Amygdala (tissue), 56 donors: ENCODE measurements at places on chromosomes 3 and 15.

DNA sequence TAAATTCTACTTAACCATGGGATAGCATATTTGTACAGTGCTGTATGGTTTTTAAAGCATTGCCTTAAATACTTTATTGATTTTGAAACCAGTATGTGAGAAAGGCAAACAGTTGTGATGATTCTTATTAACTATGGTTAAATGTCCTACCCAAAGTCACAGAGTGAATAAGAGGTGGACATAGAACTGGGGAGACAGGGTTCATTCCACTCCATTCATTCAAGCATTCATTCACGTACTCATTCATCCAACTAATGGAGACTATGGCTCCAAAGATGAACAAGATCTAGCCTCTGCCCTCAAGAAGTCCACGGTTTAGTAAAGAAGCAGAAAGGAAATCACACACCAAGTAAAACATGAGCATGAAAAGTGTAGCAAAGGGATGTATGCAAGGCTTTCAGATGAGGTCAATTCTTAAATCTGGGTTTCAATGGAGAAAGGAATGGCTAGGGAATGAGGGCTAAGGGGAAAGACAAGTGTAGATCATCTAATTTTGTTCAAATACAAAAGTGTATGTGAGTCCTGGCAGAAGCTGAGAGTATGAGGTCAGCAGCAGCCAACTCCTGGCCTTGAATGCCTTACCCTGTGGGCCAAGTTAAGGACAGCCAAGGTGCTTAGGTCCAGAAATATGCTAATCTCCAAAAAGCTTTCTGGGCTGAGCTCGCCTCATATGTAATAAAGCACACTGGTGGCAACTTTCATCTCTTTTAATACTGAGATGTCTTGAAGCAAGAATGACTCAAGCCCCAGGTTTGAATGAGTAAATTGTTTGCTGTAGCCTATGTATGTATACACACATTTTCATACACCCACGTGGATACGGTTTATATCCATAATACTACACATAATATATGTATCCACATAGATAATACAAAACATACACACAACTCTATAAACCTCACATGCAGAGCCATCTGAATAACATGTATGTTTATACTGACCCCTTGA is 4.3 kb downstream of the TNIK start:
- no peak for DNase-seq

- DNase-seq = no peak
These were observed 120.9 kb downstream of the ITPR1 start for GRCh38 chr3:4614070-4614469.

DNA sequence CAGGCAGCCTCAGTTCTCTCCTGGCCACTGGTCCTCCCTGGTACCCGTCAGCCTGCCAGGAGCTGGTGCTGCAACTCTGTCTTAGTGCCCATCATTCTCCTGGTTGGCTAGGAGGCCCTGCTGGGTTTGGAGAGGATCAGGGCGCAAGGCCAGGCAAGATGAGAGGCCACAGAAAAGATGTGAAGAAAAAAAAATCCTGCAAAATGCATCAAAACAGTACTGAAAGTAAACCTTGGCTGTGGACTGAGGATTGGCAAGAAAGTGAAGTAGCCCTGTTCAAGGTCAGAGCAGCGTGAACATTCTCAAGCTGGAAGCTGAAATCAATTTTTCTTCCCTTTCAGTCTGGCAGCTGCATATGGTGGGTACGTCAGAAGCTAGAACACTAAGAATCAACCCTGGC is 74.2 kb downstream of the GTF2E1 start:
- DNase-seq = peak; percentile 59

DNA sequence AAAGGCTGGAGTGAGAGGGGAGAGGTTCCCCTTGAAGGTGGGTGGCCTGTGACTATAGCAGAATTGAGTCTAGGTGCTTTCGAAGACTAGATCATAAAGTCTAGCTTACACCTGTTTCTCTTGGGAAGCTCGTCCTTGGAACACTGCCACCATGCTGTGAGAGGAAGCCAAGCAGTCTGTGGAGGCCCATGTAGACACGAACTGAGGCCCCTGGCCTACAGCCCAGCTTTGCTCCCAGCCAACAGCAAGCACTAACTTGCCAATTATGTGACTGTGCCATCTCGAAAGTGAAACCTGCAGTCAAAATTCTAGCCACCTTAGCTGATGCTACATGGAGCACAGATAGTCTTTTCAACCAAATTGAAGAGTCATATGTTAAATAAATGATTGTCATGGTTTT is 190.5 kb upstream of the NECTIN3 start:
- DNase-seq = peak; percentile 5

DNA sequence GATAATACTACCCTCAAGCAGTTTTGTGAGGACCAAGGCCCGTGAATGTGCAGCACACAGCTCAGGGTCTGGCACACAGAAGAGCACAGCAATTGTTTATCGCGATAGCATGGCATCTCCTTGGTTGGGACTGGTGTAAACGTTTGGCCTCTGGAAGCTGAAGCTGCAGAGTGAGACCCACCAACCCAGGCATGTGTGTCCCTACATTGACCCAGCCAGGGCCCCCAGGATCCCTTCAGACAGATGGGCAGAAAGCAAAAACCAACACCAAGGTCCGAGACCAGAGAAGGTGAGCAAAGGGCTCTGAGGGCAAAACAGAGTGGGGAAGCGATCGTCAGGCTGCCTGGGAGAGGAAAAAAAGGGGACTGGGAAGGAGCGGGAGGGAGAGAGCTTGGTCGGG is 12.6 kb upstream of the PSTPIP1 start:
- DNase-seq = no peak

DNA sequence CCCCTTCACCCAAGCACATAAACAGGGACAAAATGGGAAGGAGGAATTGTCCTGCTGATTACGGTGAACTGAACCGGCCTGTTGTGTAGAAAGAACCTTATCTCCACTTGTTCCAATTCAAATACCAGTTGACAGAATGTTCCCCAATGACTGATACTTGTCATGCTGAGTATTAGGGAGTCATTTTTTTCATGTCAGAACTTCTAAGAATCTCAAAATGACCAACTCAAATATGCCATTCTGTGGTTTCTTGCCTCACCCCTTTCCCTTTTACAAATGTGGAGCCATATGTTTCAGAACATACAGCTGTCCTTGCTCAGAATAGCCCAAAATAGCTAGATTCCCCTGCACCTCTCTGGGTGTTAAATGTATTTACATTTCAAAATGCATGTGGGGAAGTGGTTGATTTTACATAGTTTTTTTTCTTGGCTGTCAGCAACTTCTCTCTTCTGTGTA is 405.9 kb upstream of the TBL1XR1 start:
- no peak for DNase-seq

DNA sequence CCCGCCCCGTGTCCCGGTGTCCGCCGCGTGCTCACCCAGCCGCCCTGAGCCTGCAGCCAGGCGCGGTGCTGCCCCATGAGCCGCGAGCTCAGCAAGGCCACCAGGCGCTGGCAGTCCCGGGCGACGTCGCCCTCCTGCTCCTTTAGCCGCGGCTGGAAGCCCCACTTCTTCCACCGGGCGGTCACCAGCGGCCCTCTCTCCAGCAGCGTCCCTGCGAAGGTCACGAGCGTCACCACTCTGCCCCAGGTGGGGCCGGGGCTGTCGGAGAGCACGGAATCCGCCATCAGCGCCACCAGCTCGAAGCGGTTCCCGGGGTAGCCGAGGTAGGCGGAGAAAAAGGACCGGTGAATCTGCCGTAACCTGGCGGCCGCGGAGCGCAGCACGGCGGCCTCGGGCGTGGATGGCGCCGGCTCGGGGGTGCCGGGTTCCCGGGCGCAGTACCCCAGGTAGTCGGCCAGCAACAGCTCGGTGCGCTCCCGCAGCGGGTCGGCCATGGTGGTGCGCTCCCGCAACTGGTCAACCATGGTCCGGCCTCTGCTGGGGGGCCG is 298 bp downstream of the BCL2L10 start:
- DNase-seq = no peak

DNA sequence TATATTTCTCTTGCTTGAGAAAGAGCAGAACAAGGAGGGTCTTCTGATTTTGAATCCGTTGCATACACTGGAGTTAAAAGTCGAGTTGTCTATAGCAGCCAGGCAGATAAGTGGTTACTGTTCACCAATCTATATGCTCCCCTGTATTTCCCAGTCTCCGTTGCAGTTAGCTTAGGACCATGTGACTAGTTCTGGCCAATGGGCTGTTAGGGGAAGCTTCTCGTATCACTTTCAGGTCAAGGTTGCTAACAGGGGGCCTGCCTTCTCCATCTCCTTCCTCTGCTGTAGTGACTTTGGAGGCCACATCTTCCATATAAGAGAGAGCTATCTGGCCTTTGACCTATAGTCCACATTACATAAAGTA is 188.5 kb upstream of the KBTBD8 start:
- no peak for DNase-seq

GRCh38 chr3:180804916-180805315 is 107.6 kb upstream of the FXR1 start:
- DNase-seq = peak; percentile 11

GRCh38 chr3:143004823-143005222 is 3.5 kb downstream of the U2SURP start:
- no peak for DNase-seq

GRCh38 chr15:56837273-56837672 is 81.2 kb upstream of the TCF12 start:
- no peak for DNase-seq

GRCh38 chr15:77507143-77507897 is 86.6 kb downstream of the HMG20A start:
- no peak for DNase-seq

GRCh38 chr15:85986741-85987140 is 92.9 kb upstream of the AGBL1 start:
- DNase-seq = no peak

DNA sequence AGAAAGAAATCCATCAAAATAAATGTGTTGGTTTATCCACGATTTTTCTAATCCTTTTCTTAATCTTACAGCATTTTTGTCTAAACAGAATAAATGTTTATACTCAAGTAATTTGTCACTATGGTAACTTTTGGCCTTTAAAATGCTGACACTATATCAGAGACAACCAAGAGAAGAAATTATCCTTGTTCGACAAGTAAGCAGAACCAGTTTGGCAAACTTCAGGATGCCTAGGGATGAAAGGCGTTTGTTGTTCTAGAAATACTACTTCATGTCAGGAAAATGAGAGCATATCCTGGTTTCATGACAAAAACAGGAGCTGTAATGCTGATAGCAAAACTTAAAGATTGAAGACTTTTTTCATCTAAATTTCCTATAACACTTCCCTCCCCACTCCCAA is 308.0 kb upstream of the ATP11B start:
- no peak for DNase-seq

GRCh38 chr15:40684381-40684780 is 10.6 kb upstream of the RAD51 start:
- DNase-seq = no peak

DNA sequence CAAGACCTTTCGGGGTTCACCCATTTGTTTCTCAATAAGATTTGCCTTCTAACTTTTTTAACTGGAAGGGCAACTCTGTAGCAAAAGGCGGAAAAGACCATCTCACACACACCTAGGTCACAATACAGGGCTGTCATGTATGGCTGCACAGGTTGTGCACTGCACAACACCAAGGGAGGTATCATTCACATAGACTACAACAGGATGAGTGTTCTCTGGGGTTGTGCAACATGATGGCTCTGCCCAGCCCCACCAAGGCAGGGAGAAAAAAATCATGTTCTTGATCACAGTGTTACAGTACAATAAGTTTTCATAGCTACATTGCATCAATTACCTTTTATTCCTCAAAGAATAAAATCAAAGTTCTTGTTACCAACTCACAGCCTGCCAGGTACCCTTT is 52.8 kb downstream of the ANXA2 start:
- no peak for DNase-seq

DNA sequence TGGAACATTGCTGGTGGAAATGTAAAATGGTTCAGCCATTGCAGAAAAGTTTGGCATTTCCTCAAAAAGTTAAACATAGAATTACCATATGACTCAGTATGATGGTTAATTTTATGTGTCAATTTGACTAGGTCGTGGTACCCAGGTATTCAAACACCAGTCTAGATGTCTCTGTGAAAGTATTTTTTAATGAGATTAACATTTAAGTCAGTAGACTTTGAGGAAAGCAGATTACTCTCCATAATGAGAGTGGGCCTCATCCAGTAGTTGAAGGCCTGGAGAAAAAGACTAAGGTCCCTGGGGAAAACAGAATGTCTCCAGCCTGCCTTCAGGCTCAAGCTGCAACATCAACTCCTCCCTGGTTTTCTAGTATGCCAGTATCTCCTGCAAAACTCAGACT is 42.3 kb upstream of the TMEM87A start:
- no peak for DNase-seq

DNA sequence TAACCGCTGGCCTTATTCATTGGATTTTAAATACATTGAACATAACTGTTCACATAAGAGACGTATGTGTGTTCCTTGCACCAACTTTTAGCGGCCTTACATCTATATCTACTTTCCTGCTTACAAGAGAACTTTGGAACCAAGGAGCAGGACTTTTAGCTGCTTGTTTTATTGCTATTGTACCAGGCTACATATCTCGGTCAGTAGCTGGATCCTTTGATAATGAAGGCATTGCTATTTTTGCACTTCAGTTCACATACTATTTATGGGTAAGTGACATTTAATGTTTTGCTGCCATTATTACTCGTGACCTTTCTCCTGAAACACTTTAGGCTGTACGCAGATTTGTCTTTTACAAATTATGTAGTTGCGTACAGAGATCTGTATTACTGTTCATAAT is 47.1 kb downstream of the STT3B start:
- no peak for DNase-seq

DNA sequence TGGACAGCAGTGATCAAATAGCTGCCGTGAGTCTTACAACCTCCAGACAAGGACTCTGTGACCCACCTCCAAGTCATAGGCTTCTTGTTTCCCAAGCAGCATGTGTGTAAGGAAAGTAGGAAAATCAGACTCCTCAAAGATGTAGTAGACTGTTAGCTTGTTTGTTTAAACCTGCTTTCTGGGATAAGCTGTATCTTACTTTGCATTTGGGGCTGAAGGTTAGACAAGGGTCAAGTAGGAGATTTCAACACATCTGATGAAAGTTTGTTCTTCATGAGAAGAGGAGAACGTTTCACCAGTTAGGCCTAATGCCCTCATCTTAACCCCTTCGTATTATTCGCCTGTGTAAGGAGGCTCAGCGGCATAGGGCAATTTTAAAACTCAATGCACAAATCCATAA is 756.4 kb upstream of the NR2F2 start:
- no peak for DNase-seq

DNA sequence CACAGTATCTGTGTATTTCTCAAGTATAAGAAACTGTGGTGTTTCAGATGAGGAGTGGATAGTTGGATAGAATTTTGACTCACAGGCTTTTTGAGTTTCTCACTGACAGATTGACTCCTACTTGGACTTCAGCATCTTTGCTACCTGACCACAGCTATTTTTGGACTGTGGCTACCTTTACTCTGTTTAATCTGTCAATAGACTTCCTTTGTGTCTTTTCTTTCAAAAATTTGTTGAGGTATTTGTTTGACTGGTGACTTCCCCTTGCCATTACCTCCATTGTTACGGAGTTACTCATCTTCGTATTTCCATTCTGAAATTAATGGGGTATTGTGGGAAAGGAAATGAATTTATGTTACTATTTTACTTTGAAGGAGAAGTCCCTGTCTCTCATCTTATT is 123.8 kb downstream of the AGBL1 start:
- no peak for DNase-seq

- no peak for DNase-seq
These were observed 41.9 kb downstream of the PCOLCE2 start for GRCh38 chr3:142846779-142847577.

- DNase-seq = no peak
These were observed 1.2 kb downstream of the FAM98B start for GRCh38 chr15:38455092-38455491.

- DNase-seq = peak; percentile 34
These were observed at the start of gene DGKG for GRCh38 chr3:186361762-186362536. Gene DGKG, minus strand, starts transcription at chr3:186362234. Its CDS starts 41,775 bp downstream, at chr3:186320459.
